Muscle of leg (tissue), 16 donors: ENCODE measurements at places on chromosomes 12 and 14. TPM values are rescaled to one million over a fixed set of nuclear protein-coding genes. Genes with fewer than 3 reads are reported as not detected.
A peak's percentile ranks its signal among the peaks of the same experiment; 100 is the strongest.

- peaks cover 43% of the 10 kb centered on the region for H3K36me3 ChIP-seq
- peaks cover 21% of the 10 kb centered on the region for H3K4me1 ChIP-seq
- H3K4me3 ChIP-seq: no peak overlapping the region
- peaks cover 16% of the 10 kb centered on the region for H3K27me3 ChIP-seq
- H3K27ac ChIP-seq: no peak overlapping the region
These were observed 5.7 kb downstream of the WNT5B start for GRCh38 chr12:1634590-1635191.

Gene COPS7A
- total RNA-seq: 53.6 TPM

Gene TAS2R14
- total RNA-seq: 2.5 TPM

DNA sequence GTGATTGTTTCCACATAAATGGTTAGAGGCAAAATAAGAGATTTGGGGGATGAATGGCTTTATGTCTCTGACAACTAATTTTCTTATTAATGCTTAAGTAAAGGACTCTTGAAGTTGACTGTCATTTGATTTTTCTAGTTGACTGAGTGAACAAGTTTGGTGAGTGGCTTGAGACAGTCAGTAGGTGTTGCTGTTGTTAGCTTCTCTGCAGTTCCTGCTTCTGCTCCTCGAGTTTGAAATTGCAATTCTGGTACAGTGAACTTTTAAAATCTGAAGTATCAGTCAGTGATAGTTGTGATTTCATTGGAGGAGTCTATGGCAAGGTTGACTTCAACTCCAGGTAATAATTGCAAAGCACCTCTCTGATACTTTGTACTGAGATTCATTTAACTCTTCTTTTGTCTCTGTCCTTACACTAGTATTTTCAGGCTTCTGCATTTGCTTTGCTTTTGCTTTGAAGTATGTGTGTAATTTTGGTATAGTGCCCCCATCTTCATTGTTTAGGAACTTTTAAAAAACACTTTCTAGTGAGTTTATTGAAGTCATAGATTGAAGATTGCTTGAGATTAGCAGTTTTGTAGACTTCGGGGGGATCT is 415.5 kb downstream of the PCNX1 start:
- H3K27me3 ChIP-seq: peaks cover 5% of the 10 kb centered on the region
- no peak overlapping the region for H3K27ac ChIP-seq
- H3K36me3 ChIP-seq: no peaks in the 10 kb centered on the region
- H3K4me3 ChIP-seq: no peak overlapping the region

DNA sequence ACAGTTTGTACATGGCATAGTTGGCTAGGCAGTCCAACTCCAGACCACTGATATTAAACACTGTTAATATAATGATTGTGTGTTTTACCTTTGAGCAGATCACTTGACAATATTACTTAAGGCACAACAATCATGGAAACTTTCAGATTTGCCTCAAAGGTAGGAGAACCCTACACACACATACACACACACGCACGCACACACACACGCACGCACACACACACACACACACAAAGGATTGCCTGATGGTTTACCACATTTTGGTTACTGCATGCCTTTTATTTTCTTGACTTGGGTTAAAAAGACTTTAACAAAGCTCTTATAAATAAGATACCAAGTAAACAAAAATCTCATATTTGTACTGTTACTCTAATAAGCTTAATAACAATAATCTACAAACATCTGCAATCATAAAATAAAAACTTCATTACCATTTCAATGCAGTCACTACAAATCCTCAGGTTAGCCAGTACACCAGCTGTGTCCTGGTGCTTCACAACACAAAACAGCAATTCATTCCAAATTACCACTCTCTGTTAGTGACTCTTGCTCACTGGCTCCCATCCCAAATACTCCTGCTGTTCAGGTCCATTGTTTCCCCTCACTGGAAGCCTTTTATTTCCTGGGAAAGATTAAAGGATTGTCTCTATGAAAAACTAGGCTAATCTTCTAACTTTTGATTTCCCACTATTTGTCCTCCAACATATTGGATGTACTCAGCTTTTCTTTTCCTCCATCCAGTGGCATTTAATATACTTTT is 175.2 kb upstream of the ATP2B1 start:
- peak overlapping the region; percentile 1 for H3K27ac ChIP-seq
- H3K4me3 ChIP-seq: no peak overlapping the region
- no peaks in the 10 kb centered on the region for H3K27me3 ChIP-seq
- peak; percentile 81 for DNase-seq
- peaks cover 3% of the 10 kb centered on the region for H3K4me1 ChIP-seq

Gene TAS2R10
- 0.71 TPM for total RNA-seq

GRCh38 chr14:32408018-32408417 is 78.9 kb downstream of the AKAP6 start:
- H3K36me3 ChIP-seq: no peaks in the 10 kb centered on the region
- H3K4me3 ChIP-seq: no peak overlapping the region
- H3K27me3 ChIP-seq: no peaks in the 10 kb centered on the region
- peak; percentile 51 for DNase-seq
- peaks cover 4% of the 10 kb centered on the region for H3K4me1 ChIP-seq
- no peak overlapping the region for H3K27ac ChIP-seq

DNA sequence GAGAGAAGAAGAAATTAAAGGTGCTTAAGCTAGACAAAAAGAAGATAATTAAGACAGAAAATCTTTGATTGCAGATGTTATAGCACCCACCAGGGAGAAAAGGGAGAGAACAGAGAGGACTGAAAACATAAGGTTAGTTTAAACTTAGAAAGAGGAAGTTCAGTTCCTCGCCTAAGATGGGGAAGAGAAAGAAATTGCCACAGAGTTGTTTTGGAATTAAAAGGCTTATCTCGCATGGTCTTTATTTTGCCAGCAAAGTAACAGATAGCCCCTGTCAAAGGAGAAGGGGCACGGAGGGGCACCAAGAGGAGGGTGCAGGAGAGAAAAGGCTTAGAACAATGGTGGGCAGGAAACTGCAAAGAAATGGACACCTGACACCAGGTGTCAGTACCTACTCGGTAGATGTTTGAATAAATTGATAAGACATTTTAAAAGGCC is 17.8 kb upstream of the OXA1L start:
- no peaks in the 10 kb centered on the region for H3K4me1 ChIP-seq
- no peak overlapping the region for H3K27ac ChIP-seq
- no peak for DNase-seq
- no peaks in the 10 kb centered on the region for H3K27me3 ChIP-seq
- no peaks in the 10 kb centered on the region for H3K36me3 ChIP-seq
- no peak overlapping the region for H3K4me3 ChIP-seq

- no peak for DNase-seq
- H3K36me3 ChIP-seq: no peaks in the 10 kb centered on the region
- no peak overlapping the region for H3K4me3 ChIP-seq
- H3K27me3 ChIP-seq: no peaks in the 10 kb centered on the region
- H3K4me1 ChIP-seq: no peaks in the 10 kb centered on the region
These were observed 84.1 kb upstream of the PLEKHA5 start for GRCh38 chr12:19045426-19045825.

DNA sequence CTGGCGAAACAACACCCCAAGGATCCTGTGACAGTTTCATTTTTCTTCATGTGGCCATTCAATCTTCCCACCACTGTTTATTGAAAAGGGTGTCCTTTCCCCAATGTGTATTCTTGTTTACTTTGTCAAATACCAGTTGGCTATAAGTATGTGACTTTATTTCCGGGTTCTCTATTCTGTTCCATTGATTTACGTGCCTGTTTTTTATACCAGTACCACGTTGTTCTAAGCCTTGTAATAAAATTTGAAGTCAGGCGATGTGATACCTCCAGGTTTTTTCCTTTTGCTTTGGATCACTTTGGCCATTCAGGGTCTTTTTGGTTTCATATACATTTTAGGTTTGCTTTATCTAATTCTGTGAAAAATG is 9.1 kb upstream of the MGAT4C start:
- peaks cover 2% of the 10 kb centered on the region for H3K4me1 ChIP-seq
- H3K36me3 ChIP-seq: no peaks in the 10 kb centered on the region
- H3K4me3 ChIP-seq: no peak overlapping the region
- no peak overlapping the region for H3K27ac ChIP-seq
- no peak for DNase-seq

GRCh38 chr12:30218073-30218472 is 434.3 kb upstream of the TMTC1 start:
- no peaks in the 10 kb centered on the region for H3K27me3 ChIP-seq
- H3K27ac ChIP-seq: no peak overlapping the region
- no peaks in the 10 kb centered on the region for H3K4me1 ChIP-seq
- no peak overlapping the region for H3K4me3 ChIP-seq
- no peaks in the 10 kb centered on the region for H3K36me3 ChIP-seq
- no peak for DNase-seq

GRCh38 chr12:112852127-112852526 is 54.6 kb upstream of the OAS1 start:
- H3K27me3 ChIP-seq: peaks cover 9% of the 10 kb centered on the region
- H3K4me1 ChIP-seq: no peaks in the 10 kb centered on the region
- no peak overlapping the region for H3K4me3 ChIP-seq
- no peak overlapping the region for H3K27ac ChIP-seq
- no peak for DNase-seq
